Cardiac ventricle fibroblast (primary cell): ENCODE measurements at places on chromosomes 4 and X. TPM values are rescaled to one million over a fixed set of nuclear protein-coding genes. Genes with fewer than 3 reads are reported as not detected.

USP26 gene
- not detected in 2 replicates for total RNA-seq

CT45A1 gene
- total RNA-seq = not detected in 2 replicates

DAPP1 gene
- not detected in 2 replicates for total RNA-seq

PCDH10 gene
- total RNA-seq = 0.05 and 0.50 TPM in 2 replicates

LAMTOR3 gene
- 24.3 and 31.0 TPM in 2 replicates for total RNA-seq

MGARP gene
- total RNA-seq = 7.2 and 7.6 TPM in 2 replicates

TBC1D1 gene
- total RNA-seq = 30.3 and 40.6 TPM in 2 replicates

ANTXR2 gene
- total RNA-seq = 43.6 and 45.3 TPM in 2 replicates

HELT gene
- total RNA-seq = not detected in 2 replicates

SRPX gene
- total RNA-seq = 2,993 and 3,060 TPM in 2 replicates

JADE3 gene
- 3.1 and 5.9 TPM in 2 replicates for total RNA-seq

NDP gene
- total RNA-seq = 0.31 and 1.4 TPM in 2 replicates

HTN3 gene
- total RNA-seq = not detected in 2 replicates

FGFR3 gene
- 0.19 and 0.24 TPM in 2 replicates for total RNA-seq

ATOH1 gene
- total RNA-seq = not detected in 2 replicates

SNCA gene
- 0.87 TPM in 1 of 2 replicates, not detected in the other for total RNA-seq

NWD2 gene
- total RNA-seq = not detected in 2 replicates

SMS gene
- total RNA-seq = 32.6 and 39.1 TPM in 2 replicates

TEX13B gene
- not detected in 2 replicates for total RNA-seq

TLR10 gene
- total RNA-seq = not detected in 2 replicates

GUCY1A1 gene
- 8.5 and 10.3 TPM in 2 replicates for total RNA-seq

DGKQ gene
- 8.2 and 12.4 TPM in 2 replicates for total RNA-seq

RS1 gene
- not detected in 2 replicates for total RNA-seq

GLUD2 gene
- 7.3 and 8.2 TPM in 2 replicates for total RNA-seq

RTL9 gene
- 0.06 and 0.15 TPM in 2 replicates for total RNA-seq

PRR27 gene
- total RNA-seq = not detected in 2 replicates

TXK gene
- total RNA-seq = not detected in 2 replicates

ANOS1 gene
- total RNA-seq = 4.4 and 5.6 TPM in 2 replicates

MYOZ2 gene
- total RNA-seq = not detected in 2 replicates

NAT8L gene
- 0.39 and 1.6 TPM in 2 replicates for total RNA-seq

ANKRD50 gene
- total RNA-seq = 13.0 and 13.8 TPM in 2 replicates

SSX2 gene
- total RNA-seq = not detected in 2 replicates

CT45A2 gene
- not detected in 2 replicates for total RNA-seq

TRIM61 gene
- 1.6 and 2.7 TPM in 2 replicates for total RNA-seq

UGT2B15 gene
- total RNA-seq = not detected in 2 replicates

PCDH18 gene
- total RNA-seq = 224 and 247 TPM in 2 replicates

CLDN2 gene
- total RNA-seq = not detected in 2 replicates

GDPD2 gene
- total RNA-seq = not detected in 2 replicates

PACRGL gene
- 6.2 and 9.6 TPM in 2 replicates for total RNA-seq

TMEM47 gene
- 33.0 and 34.2 TPM in 2 replicates for total RNA-seq

OR13H1 gene
- not detected in 2 replicates for total RNA-seq

NDNF gene
- total RNA-seq = 0.12 and 0.20 TPM in 2 replicates

QRFPR gene
- not detected in 2 replicates for total RNA-seq

SRPK3 gene
- total RNA-seq = 0.12 TPM in 1 of 2 replicates, not detected in the other

XAGE3 gene
- not detected in 2 replicates for total RNA-seq

OTUD6A gene
- not detected in 2 replicates for total RNA-seq

ARHGAP36 gene
- total RNA-seq = not detected in 2 replicates

RPGR gene
- total RNA-seq = 2.4 and 16.6 TPM in 2 replicates
